Brain pericyte (primary cell): ENCODE measurements at places on chromosomes 1 and 21.

GRCh38 chr1:93848350-93848883 is 30.6 kb downstream of the DNTTIP2 start:
- no peak for DNase-seq

GRCh38 chr1:36323636-36324352 is at the start of gene EVA1B:
TSS of gene EVA1B (minus strand) at chr1:36323645. CDS start at chr1:36323037, 608 bp downstream.
- no peak for DNase-seq

DNA sequence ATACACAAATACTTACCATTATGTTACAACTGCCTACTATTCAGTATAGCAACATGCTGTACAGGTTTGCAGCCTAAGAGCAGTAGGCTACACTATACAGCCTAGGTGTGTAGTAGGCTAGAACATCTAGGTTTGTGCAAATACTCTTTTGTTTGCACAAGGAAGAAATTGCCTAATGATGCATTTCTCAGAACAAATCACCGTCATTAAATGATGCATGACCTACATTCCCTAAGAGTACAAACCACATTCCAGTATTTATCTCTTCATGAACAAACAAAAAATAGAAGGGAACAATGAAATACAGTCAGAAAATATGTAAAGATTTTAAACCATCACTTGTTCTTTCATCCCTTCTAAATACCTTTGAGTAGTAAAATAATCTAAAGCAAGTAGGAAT is 109.7 kb upstream of the HP1BP3 start:
- DNase-seq: no peak

DNA sequence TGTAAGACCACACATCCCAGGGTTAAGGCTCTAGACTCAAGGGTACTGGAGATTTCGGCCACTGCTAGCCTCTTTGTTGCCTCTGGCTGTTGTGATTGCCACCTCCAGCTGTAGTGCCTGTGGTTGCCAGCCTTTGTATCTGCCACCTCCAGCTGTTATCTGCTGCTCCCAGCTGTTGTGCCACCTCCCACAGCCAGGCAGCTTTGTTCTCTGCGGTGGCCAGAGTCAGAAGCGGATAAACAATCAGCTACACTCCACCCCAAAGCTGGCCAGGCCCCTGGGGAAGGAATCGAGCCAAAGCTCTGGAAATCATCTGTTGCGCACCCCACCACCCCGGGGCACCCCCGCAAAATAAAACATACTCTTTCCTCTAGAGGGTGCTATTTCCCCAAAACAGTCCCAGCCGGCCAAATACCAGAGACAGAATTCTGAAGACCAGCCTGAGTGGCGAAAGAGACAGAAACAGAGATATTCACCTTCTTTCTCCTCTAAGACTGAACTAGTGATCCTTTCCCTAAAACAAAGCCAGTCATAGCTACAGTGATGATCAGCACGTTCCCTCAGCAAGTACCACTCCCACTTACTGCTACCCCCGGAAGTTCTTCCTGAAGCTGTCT is 14.8 kb upstream of the PIGM start:
- DNase-seq: no peak

GRCh38 chr21:42671778-42672593 is 18.6 kb downstream of the PDE9A start:
- no peak for DNase-seq

DNA sequence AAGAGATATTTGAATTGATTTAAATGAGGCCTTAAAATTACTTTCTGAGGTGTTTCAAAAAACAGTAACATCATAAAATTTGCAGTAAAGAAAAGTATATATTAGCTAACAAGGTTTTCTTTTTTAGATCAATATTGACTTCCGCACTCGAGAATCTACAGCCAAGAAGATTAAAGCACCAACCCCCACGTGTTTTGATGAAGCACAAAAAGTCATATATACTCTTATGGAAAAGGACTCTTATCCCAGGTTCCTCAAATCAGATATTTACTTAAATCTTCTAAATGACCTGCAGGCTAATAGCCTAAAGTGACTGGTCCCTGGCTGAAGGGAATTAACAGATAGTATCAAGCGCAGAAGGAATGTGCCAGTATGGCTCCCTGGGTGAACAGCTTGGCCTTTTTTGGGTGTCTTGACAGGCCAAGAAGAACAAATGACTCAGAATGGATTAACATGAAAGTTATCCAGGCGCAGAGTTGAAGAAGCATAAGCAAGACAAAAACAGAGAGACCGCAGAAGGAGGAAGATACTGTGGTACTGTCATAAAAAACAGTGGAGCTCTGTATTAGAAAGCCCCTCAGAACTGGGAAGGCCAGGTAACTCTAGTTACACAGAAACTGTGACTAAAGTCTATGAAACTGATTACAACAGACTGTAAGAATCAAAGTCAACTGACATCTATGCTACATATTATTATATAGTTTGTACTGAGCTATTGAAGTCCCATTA is 3.6 kb downstream of the RGS1 start:
- DNase-seq: no peak

DNA sequence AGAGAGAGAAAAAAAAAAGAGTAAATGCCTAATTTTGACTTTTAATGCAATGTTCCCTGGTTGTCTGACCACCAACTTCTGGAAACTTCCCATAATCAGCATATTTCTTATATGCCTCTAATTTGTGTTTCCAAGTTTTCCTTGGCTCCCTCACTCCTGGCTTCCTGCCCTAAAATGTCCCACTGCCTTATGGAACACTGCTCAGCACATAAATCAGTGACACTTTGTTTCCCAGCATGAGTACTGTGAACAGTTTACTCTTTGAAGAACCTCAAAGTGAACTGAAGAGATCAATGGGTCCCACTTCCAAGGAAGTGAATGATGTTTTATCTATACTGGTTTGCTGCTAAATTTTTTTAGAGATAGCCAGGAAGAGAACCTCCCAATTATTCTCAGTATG is 271.3 kb upstream of the PRMT6 start:
- no peak for DNase-seq

- DNase-seq: no peak
Observed at GRCh38 chr1:109598655-109599054, 20.8 kb downstream of the GNAT2 start.

GRCh38 chr1:55286856-55287602 is 71.9 kb upstream of the USP24 start:
- no peak for DNase-seq

GRCh38 chr1:151947140-151947539 is 37.8 kb upstream of the THEM4 start:
- no peak for DNase-seq

GRCh38 chr1:154176337-154176736 is 15.6 kb downstream of the TPM3 start:
- no peak for DNase-seq

DNA sequence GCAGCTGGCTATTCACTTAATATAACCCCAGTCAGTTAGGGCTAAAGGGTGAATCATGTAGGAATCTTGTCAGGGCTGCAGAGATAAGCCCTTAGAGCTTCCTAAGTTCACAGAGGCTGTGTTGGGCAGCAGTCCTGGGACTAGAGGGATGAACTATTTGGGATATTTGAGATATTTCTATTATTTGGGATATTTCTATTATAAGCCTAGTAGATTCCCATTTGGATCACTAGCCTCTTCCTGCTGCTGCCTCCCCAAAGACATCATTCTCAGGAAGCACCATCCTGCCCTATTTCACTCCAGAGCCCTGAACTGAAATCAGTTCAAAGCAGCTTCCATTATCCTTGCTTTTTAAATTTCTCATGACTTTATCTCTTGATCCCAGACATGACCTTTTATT is 501.3 kb downstream of the NUF2 start:
- no peak for DNase-seq

- DNase-seq: no peak
Observed at GRCh38 chr1:90262791-90263190, 267.9 kb downstream of the ZNF326 start.

- no peak for DNase-seq
Observed at GRCh38 chr1:84742653-84743052, 52.4 kb upstream of the SSX2IP start.

DNA sequence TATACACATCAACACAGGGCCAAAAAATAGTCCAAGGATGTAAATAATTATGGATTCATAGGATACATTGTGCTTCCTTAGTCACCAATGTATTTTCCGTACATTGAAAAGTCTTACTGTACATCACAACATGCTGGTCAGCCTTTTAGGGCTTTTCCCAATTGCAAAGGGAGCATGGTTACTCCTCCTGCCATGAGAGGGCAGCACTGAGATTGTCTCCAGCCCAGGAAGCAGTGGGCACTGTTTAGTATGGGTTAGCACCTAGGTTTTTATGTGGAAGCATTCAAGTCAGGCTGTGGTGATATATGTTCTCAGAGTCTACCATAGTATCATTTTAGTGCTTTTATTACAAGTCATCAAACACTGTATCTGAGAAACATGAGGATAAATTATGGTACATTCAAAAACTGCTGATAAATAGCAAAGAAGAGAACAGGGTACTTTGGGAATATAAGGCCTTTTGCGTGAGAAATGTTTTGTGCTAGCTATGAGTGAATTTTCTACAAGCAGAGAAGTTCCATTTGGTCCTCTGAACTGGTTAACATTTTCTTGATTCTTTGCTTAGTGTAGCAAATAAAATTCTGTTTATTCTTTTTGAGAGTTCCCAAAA is 34.0 kb downstream of the ST6GALNAC5 start:
- peak; percentile 16 for DNase-seq

DNA sequence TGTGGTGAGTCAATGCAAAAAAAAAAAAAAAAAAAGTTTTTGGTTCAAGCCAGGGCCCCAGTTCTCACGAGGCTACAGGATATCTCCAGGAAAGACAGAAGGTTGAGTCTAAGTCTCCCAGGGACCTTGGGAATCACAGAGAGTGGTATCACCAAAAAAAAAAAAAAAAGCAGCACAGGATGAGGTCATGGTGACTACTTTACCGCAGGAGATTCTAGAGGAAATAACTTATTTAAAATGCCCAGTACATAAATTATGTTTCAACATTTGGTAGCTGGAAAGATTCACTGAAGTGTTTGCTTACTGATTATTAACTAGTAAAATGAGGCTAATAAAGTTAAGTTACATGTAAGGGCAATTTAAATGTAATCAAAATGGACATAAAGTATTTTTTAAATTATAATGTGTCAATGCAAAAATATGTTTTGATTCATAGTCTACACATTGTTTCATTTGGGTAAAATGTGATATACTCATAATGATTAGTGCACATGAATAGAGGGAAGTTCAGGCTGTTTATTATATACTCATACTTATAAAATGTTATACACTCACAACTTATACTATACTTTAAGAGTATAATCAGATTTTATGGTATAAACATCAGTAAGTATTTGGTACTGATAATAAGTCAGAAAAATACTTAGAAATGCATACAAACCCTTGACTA is 84.1 kb downstream of the PLPPR5 start:
- DNase-seq: no peak

GRCh38 chr1:245085508-245086095 is 69.2 kb upstream of the KIF26B start:
- no peak for DNase-seq

DNA sequence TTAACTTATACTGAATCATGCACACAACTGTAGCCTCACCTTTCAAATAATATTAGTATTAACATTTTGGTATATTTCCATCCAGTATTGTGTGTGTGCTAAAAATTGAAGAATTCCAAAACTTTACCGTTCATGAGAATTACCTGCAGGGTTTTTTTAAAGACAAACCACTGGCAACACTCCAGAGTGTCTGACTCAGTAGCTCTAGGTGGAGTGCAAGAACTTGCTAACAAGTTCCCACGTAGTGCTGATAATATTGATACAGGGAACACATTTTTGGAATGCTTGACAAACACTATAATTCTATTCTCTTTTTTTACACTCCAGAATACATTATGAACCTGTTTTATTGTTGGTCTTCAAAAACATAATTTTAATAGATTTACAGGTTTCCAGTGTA is 27.7 kb upstream of the SLC5A9 start:
- DNase-seq: no peak

- no peak for DNase-seq
Observed at GRCh38 chr1:36366091-36366661, 19.5 kb downstream of the STK40 start.

DNA sequence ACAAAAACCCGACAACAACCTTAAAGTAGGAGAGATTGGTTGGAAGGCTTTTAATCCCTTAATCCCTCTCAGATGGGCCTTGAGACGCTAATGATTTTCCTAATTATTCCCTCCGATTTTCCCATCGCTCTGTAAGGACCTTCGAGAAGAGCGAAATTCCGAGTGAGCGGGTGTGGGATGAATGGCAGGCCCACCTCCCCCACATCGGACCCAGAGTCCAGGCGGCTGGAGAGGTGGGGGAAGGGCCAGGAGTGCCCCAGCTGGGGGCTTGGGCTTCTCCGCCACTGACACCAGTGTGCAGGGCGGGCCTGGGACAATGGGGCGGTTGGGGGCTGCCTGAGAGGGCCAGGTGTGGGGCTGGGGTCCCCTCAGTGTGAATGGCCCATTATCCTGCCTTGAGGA is 23.4 kb downstream of the RHBG start:
- DNase-seq: no peak

DNA sequence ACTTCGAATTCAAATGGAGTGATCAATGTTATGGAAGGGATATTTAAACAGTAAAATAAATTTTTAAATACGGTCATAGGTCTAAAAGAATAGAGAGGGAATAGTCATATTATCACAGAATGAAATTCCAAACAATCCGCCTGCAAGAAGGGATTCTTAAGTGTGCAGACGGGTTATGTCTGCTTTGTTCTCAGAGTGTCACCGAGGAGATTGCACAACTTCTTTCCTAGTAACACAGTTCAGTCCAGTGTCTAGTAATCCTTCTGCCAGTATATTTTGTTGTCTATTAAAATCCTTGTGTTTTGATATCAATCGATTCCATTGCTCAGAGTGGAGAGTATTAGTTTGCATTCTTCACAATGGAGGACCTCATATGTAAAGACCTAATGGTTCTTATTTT is 48.4 kb downstream of the LRRC53 start:
- DNase-seq: no peak

DNA sequence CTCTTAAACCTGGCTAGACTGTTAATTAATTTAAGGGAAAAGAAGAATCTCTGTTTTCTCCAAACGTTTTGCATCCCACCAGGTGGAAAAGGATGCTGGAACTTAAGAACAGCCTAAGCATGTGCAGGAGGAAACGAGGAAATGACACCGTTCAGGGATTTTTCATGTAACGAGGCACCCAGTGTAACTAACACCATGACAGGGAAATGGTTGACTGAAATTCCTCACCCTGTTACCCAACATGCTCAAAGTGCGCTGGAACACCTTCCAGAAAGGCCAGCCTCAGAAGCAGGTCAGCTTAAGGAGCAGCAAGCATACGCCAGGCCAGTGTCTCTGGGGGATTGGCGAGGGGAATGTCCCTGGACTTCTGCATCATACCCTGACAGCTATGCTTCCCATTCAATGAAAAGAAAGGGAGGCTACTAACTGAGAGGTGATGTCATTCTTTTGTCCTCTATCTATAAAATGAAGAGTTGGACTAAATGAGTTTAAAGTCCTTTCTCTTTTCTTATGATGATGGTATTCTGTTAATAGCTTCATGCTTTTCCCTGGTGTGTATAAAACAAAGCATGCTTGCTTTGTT is 21.6 kb downstream of the TNN start:
- DNase-seq: no peak

- DNase-seq: no peak
Observed at GRCh38 chr1:242836423-242836822, 311.9 kb upstream of the PLD5 start.

- DNase-seq: no peak
Observed at GRCh38 chr21:43741423-43742096, 22.6 kb downstream of the PDXK start.
